ENCODE measurements at places on chromosomes 2 and 18.

- DNase-seq = no peak
These were observed 445.6 kb downstream of the RND3 start for GRCh38 chr2:150041722-150042425.

DNA sequence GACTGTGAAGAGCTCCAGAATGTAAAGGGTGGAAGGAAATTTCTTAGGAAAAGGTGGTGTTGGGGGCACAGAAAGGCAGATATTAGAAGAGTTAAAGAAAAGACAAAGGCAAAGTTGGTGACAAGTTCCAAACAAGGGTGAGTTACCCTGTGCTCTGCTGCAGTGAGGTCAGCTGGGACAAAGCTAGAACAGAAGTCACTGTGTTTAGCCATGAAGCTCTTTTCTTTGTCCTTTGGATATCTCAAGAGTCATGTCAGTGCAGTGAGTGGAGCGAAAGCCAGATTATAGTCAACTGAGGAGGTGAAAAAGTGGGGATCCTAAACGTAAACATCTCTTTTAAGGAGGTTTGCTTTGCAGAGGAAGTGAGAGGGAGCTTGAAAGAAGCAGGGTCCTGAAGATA, 187.8 kb upstream of the ALPP start:
- DNase-seq = no peak

- DNase-seq = no peak
These were observed 65.2 kb upstream of the CRIM1 start for GRCh38 chr2:36290306-36290856.

DNA sequence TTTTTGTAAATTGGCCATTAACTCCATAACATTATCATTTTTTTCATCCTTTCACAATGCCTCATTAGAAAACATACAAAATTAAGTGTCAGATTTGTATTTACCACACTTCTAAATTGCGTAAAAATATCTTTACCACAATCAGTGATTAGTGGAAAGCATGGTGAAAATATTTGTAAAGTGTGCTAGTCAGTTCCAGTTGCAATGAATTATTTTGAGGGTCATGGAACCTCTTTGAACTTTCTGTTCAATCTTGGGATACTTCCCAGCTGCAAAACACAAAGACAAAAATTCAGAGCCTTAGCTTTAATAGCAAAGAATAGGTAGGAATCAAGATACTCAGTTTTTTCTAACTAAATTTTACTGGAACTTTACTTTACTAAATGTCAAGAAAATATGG, 4.0 kb upstream of the COL3A1 start:
- no peak for DNase-seq
